ENCODE measurements at places on chromosomes 11 and 22.

GRCh38 chr11:46981436-46981835, 44.9 kb downstream of the CSTPP1 start:
- no peak for DNase-seq

- no peak for DNase-seq
These were observed 64.7 kb downstream of the PDE2A start for GRCh38 chr11:72609476-72609875.

GRCh38 chr22:29821291-29822016, 16.6 kb downstream of the ASCC2 start:
- DNase-seq, result peak; percentile 48

DNA sequence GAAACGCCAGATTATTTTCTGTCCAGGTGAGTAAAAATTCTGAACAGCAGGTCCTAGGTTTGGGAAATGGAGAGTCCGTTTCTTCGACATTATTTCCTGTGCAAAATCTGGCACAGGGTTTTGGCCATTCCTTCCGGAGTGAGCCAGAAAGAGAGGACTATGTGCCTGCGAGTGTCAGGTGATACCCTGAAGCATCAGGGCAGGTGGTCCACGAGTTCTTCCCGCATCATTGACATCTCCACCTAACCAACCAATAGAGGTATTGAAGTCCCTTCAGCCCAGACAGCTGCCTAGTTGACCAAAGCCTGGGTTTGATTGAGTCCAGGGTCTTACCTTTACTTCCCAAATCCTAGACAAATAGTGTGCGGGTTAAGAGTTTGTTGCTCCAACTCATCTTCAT, 808 bp downstream of the SNAP29 start:
- no peak for DNase-seq

DNA sequence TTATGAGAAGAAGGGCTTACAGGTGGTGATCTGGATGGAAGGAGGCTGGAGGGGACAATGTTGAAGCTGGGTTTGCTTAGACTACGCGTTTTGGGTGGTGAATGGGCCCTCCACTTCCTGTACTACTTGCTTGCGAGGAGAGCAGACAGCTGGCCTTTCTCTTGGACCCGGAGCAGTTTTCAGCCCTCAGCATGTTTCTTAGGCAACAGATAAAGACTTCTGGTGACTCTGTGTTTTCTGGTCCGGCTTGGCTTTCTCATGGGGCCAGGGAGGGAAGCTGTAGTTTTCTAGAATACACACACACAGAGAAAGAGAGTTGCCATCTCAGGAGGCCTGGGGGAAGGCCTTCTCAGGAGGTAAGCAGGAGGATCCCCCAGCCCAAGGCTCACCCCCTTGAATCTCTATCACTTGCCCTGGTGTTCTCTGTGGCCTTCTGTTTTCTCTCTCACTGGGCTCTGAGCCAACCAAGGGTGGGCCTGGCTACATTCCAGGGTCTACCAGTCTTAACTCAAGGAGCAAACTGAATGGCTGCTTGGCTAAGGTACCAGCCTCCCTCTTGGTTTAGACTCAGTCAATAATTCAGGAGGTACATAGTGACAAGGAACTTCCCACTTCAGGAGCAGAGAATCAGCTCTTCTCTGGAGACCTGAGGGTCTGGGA, 2.4 kb downstream of the CCS start:
- peak; percentile 41 for DNase-seq

- no peak for DNase-seq
These were observed 8.9 kb upstream of the EHD1 start for GRCh38 chr11:64887234-64887756.

DNA sequence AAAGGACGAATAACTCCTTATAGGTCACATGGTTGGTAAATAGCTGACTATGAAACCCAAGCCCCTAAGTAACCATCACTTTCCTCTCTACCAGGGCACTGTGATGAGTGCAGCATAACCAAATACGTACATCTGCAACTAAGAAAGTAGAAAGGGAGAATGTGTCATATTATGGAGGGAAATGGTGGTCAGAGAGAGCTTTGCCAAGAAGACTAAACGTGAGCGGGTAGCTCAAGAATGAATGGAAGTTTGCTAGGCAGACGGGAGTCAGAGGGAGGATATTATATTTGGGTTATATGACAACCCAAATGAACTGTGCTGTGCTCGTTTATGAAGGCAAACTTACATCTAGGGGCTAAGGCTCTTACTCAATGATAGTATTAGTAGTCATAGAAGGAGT, 537.3 kb downstream of the OPCML start:
- no peak for DNase-seq

- no peak for DNase-seq
These were observed 244.1 kb downstream of the KIRREL3 start for GRCh38 chr11:126756421-126756820.

DNA sequence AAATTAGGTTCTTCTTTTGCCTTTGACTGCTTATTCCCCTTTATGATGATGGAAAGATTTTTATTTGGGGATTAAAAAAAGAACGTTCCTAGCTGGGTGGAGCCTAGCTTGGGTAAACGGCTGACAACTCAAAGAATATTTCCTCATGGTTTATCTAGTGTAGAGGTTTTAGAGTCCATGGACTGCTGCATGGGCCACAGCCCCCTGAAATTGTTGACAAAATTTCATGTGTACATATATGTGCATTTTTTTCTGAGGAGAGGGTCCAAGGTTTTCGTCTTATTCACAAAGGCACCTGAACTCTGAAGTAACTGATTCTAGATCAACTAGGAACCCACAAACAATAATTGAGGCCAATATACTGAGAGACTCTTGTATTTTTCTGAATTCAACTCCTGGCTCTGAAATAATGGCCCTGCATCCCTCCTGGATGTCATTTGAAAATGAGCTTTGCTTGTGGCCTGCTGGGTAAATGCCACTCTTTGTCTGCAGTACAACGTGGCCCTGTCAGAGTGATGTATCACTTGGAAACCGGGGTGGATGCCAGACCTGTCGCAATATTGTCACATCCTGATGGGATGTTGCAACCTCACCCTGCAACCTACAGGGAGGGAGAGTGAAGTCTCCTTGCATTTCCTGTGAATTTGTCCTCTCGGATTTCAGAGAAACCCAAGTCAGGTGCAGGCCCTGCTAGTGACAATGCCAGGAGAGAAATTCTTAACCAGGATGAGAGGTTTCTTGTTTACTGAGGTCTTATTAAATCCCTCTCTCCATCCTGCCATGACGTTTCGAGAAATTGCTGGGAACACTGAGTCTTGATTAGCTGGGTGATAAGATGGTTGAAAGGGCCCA, 33.8 kb downstream of the EHF start:
- DNase-seq, result peak; percentile 36

DNA sequence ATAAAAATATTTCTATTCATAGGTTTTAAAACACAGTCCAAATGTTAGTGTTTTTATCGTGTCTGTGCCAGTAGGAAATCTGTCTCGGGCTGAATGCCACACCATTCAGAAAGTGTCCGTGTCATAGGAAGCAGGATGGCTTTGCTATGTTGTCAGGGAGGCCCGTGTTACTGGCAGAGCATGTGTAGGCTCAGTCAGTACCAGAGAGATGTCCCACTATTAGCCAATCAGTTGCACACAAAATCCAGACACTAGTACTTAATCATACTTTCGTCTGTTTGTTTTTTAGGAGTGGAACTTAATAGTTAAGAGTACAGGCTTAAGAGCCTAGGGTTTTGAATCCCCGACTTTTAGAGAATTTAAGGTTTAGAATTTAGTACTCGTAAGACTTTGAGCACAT, 30.2 kb upstream of the SYN3 start:
- no peak for DNase-seq

DNA sequence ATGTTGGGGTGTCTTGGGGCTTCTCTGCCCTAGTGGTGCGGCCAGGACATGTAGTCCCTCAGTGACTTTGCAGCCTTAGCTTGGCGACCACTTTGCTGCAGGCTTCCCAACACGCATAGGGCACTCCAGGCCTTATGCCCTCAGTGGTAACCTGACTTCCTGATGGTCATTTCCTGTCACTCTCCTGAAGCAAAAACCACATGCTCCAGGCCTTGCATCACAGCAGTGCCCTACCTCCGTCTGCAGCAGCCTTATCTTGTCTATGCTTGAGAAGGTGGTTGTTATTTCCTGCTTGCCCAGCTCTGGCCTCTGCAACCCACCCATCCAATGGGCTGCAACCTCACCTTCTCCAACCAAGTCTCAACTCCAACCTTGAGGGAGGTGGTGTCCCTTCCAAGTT, 33.4 kb upstream of the PISD start:
- DNase-seq, result no peak

- DNase-seq, result no peak
These were observed 47.7 kb upstream of the HTATIP2 start for GRCh38 chr11:20315800-20316199.

DNA sequence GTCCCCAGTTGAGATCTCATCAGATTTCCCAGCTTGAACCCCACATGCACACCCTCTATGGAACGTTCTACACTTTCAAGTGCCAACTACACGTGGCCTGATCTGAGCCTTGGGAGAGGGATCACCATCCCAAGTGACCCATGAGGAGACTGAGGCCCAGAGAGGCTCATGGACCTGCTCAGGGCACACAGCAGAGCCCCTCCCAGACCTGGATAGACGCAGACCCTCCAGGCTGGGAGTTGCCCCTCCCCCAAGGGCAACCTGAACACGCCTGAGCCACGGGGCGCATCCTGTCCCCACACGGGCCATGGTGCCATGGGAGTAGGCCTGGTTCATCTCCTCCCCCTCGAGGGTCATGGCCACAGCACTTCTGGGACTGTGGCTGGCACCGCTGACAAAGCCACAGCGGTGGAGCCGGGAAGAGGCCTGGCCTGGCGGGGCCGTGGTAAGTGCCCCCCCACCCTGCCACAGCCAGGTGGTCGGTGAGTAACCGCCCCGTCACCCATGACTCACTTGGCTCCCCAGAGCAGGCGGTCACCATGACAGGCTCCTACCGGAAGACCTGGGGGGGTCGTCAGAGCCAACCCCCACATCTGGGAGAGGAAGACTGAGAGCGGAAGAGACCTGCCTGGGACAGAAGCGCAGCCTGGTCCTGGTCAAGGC, 8.1 kb downstream of the WNT7B start:
- no peak for DNase-seq

GRCh38 chr11:74325649-74326645, 14.5 kb upstream of the P4HA3 start:
- no peak for DNase-seq

- no peak for DNase-seq
These were observed 39.3 kb downstream of the CD44 start for GRCh38 chr11:35178067-35178805.

DNA sequence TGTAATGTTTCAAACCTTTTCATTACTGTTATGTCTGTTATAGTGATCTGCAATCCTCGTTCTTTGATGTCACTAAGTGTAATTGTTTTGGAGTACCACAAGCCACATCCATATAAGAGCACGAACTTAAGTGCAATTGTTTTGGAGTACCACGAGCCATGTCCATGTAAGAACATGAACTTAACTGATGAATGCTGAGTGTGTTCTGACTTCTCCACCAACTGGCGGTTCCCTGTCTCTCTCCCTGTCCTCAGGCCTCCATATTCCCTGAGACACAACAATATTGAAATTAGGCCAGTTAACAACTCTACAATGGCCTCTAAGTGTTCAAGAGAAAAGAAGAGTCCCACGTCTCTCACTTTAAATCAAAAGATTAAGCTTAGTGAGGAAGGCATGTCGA, 23.5 kb downstream of the TESMIN start:
- no peak for DNase-seq

DNA sequence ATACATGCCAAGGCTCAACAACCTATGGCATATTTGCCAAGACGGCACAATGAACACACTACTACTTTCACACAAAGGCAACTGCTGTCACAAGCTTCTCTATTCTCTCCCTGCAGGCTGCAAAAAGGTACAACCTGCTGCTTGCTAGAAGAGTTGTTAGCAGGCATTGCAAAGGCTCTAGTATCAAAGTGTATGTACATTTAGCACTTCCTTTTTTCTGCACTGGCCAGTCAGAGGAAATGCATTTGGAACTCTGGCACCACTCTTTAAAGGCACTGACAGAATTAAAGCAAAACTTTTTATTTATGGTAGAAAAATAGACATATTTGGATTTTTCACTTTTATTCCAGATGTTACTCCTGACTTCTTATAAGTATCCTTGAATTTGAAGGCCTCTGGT, 125.9 kb downstream of the CWF19L2 start:
- no peak for DNase-seq

GRCh38 chr11:28529046-28529445, 420.9 kb downstream of the METTL15 start:
- no peak for DNase-seq

- DNase-seq, result no peak
These were observed 17.4 kb downstream of the CABIN1 start for GRCh38 chr22:24028533-24028932.
